ENCODE measurements at places on chromosomes 7 and 10. TPM values are rescaled to one million over a fixed set of nuclear protein-coding genes. Genes with fewer than 3 reads are reported as not detected.

HPSE2 gene
- 0.01 TPM for polyA plus RNA-seq

AGMO gene
- polyA plus RNA-seq, result 0.39 TPM

SEPTIN7 gene
- 136 TPM for polyA plus RNA-seq

CYP3A7 gene
- polyA plus RNA-seq, result not detected

ACTR3C gene
- polyA plus RNA-seq, result 1.3 TPM

GCK gene
- polyA plus RNA-seq, result 0.11 TPM

DNA sequence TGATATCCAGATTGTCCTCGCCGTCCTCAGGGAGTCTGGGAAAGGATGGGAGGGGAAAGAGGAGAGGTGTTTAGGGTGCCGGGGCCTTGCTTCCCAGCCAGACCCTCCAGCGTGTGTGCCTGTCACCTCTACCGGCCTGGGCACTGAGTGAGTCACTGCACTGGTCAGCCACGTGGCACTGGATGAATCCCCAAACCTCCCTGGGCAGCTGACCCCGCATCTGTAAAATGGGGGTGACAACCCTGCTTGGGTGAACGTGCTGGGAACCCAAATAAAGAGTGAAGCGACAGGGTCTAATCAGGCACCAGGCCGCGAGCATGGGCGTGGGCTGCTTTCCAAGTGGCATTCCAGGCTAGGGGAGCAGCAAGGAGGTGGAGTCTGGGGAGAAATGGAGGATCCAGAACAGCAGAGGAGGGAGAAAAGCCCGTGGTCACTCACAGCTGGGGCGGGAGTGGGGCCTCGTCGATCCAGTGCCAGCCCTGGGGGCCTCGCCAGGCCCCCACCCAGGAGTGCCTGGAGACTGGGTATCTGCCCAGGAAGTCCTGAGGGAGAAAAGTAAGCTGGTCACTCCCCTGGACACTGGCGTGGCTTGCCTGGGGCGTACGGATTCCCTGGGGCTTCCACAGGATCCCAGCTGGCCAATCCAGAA is 29.7 kb downstream of the KLRG2 start:
- no peak overlapping the region for H3K27ac ChIP-seq
- H3K4me3 ChIP-seq, result no peak overlapping the region
- no peaks in the 10 kb centered on the region for H3K4me1 ChIP-seq
- no peaks in the 10 kb centered on the region for H3K36me3 ChIP-seq
- no peak for DNase-seq
- H3K27me3 ChIP-seq, result no peaks in the 10 kb centered on the region

DNA sequence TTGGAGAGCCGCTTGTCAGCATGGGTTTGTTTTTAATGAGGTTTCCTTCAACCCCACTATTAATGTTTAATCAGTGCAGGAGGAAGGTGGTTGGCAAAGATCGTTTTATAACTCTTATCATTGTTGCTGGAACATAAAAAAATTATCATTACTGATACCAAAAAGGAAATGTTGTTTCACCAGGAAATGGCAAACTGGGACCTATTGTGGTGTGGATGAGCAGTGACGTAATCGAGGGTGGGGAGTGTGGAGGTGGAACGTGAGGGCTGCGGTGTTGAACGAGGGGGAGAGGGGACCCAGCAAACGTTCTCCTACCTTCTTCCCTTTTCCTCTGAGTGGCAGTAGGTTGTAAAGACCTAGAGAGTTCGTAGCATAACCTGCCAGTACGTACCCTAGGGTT is 71.9 kb upstream of the TOMM7 start:
- no peaks in the 10 kb centered on the region for H3K36me3 ChIP-seq
- no peak overlapping the region for H3K27ac ChIP-seq

GRCh38 chr7:138032186-138032585 is 30.3 kb upstream of the CREB3L2 start:
- no peak overlapping the region for H3K27ac ChIP-seq
- no peaks in the 10 kb centered on the region for H3K36me3 ChIP-seq
- no peaks in the 10 kb centered on the region for H3K27me3 ChIP-seq
- DNase-seq, result no peak
- H3K4me1 ChIP-seq, result no peaks in the 10 kb centered on the region

GRCh38 chr10:51159841-51160240 is 85.6 kb downstream of the PRKG1 start:
- no peak for DNase-seq
- H3K36me3 ChIP-seq, result no peaks in the 10 kb centered on the region
- no peak overlapping the region for H3K27ac ChIP-seq

GRCh38 chr10:116779076-116779687 is 36.8 kb upstream of the HSPA12A start:
- no peaks in the 10 kb centered on the region for H3K27me3 ChIP-seq
- DNase-seq, result no peak
- H3K4me3 ChIP-seq, result no peak overlapping the region
- H3K36me3 ChIP-seq, result no peaks in the 10 kb centered on the region
- no peak overlapping the region for H3K27ac ChIP-seq
- no peaks in the 10 kb centered on the region for H3K4me1 ChIP-seq

- no peaks in the 10 kb centered on the region for H3K4me1 ChIP-seq
- no peaks in the 10 kb centered on the region for H3K27me3 ChIP-seq
- H3K36me3 ChIP-seq, result no peaks in the 10 kb centered on the region
Observed at GRCh38 chr10:28910956-28911355, 233.6 kb downstream of the BAMBI start.

GRCh38 chr7:98568891-98569290 is 48.2 kb upstream of the NPTX2 start:
- no peaks in the 10 kb centered on the region for H3K36me3 ChIP-seq
- H3K4me1 ChIP-seq, result no peaks in the 10 kb centered on the region
- H3K27ac ChIP-seq, result no peak overlapping the region
- H3K4me3 ChIP-seq, result no peak overlapping the region
- no peak for DNase-seq

DNA sequence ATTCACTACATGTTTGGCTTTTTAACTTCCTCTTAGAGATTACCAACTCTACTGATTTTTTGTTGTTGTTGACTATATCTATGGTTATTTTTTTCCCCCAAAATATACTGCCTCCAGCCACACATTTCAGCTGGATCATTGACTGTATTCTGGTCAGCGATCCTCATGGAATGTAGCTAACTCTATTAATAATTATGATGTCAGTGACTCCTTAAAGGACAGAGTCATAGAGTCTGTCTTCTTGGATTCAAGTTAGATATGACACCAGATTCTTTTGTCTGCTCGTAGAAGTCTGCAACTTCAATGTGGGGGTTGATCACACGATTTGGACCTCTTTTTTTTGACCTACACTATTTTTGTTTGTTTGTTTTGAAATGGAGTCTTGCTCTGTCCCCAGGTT is 33.2 kb downstream of the UBN2 start:
- peak overlapping the region; percentile 15 for H3K4me3 ChIP-seq
- H3K27ac ChIP-seq, result peak overlapping the region; percentile 87
- H3K36me3 ChIP-seq, result peaks cover 7% of the 10 kb centered on the region
- H3K4me1 ChIP-seq, result peaks cover 14% of the 10 kb centered on the region
- no peak for DNase-seq

GRCh38 chr7:155338632-155339320 is 41.1 kb downstream of the INSIG1 start:
- peak; percentile 35 for DNase-seq
- no peak overlapping the region for H3K4me3 ChIP-seq
- no peak overlapping the region for H3K27ac ChIP-seq
- no peaks in the 10 kb centered on the region for H3K36me3 ChIP-seq
- H3K4me1 ChIP-seq, result no peaks in the 10 kb centered on the region

GRCh38 chr7:21099432-21099831 is 312.7 kb upstream of the SP8 start:
- H3K27me3 ChIP-seq, result no peaks in the 10 kb centered on the region
- no peak overlapping the region for H3K4me3 ChIP-seq
- no peaks in the 10 kb centered on the region for H3K36me3 ChIP-seq

DNA sequence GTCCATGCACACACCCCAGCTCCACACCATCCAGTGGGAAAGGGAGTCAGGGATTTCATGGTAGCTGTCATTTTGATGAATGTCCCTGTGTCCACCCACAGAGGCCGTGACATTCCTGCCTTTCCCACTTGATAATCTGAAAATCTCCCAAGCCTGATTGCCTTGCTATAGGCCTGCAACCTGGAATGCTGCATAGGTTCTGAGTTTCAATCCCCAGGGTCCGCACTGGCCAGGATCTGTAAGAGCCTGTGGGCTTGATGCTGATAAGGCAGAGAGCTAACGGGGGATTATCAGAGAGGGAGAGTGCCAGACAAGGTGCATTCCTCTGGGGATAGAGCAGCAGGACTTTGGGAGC is 57.5 kb downstream of the RBM20 start:
- no peaks in the 10 kb centered on the region for H3K36me3 ChIP-seq
- no peaks in the 10 kb centered on the region for H3K27me3 ChIP-seq
- no peak overlapping the region for H3K4me3 ChIP-seq
- H3K27ac ChIP-seq, result peak overlapping the region; percentile 86
- DNase-seq, result no peak

DNA sequence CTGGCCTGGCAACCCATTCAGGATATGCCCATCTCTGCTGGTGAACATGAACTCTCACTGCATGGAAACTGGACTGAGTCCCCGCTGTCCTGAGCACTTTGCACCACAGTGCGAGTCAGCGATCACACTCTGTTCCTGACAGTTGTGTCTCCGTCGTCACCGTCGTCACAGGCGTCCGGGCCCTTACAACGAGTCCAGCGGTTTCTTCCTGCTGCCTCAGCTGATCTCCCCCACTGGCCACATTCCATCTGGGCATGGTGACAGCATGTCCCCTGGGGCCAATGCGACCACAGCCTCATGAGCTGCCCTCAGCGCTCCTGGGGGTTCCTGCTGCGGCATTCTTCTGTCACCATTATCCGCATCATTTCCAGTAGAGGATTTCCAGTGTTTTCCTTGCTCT is 76.8 kb upstream of the KLF6 start:
- H3K27ac ChIP-seq, result no peak overlapping the region
- no peaks in the 10 kb centered on the region for H3K36me3 ChIP-seq
- DNase-seq, result no peak
- H3K4me3 ChIP-seq, result no peak overlapping the region
- no peaks in the 10 kb centered on the region for H3K27me3 ChIP-seq

- DNase-seq, result peak; percentile 72
- no peak overlapping the region for H3K27ac ChIP-seq
- no peaks in the 10 kb centered on the region for H3K27me3 ChIP-seq
- no peaks in the 10 kb centered on the region for H3K36me3 ChIP-seq
- H3K4me3 ChIP-seq, result no peak overlapping the region
- H3K4me1 ChIP-seq, result no peaks in the 10 kb centered on the region
Observed at GRCh38 chr10:127996586-127996985, 89.7 kb downstream of the PTPRE start.

DNA sequence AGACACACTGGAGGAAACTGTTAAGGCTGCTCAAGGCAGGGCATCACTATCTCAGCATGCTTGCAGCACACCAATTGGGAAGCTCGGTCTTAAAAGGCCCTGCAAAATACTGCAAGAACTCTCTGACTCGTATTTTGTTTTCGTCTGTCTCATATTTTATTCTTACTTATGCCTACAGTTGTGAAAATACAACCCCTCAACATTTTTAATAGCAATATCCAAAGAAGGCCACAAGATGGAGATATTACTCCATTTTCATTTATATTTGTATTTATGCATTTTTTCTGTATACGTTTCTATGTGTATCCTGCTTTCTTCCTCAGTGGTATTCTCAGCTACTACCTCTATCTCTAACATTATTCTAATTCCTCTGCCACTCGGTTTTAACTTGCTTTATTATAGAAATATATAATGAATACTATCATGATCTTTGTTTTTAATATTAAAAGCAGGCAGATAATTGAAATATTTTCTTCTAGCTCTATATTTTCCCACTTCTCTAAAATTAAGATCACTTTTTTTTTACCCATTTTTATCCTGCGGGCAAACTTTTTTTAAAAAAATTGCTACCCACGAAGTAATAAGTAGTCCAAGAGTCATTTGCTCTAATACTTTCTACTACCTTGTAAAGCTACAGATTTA is 10.0 kb downstream of the DNAJC1 start:
- H3K4me3 ChIP-seq, result no peak overlapping the region
- no peaks in the 10 kb centered on the region for H3K36me3 ChIP-seq
- DNase-seq, result no peak
- H3K27me3 ChIP-seq, result no peaks in the 10 kb centered on the region
- no peak overlapping the region for H3K27ac ChIP-seq

DNA sequence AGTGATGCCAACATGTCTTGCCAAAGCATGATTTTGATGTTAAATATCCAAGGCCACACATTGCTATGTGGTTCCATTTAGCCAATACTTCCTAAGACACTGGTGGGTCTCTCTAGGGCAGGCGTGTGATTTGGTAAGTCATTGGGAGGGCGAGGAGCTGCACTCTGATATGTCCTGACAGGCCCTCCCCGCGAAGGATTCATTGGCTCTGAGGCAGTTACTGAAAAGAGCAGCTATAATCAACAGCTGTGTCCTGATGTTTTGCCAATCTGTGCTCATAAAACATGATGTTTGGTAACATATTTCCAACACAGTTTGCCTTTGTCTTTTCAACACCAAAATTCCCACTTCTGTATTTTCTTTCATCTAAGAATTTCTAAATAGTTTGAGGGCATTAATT is 646.7 kb downstream of the PARD3 start:
- H3K36me3 ChIP-seq, result no peaks in the 10 kb centered on the region
- H3K27ac ChIP-seq, result no peak overlapping the region
- H3K4me3 ChIP-seq, result no peak overlapping the region

DNA sequence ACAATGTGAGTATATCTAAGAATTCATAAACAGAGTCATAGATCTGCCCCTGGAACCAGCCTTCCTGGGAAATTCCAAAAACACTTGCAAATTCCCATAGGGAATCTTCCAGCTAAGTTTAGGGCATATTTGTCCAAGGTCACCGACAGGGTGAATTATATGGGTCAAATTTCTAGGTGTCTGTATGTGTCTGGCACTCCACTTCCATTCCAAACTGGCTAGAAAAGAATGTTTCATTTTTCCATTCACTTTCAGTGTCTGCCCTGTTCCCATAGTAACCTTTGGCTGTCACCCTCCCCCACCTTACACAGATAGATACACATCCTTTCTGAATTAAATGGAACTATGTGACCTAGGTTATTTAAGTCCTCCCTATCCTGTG is 230.9 kb downstream of the CREB5 start:
- no peak overlapping the region for H3K27ac ChIP-seq
- no peak for DNase-seq
- H3K36me3 ChIP-seq, result no peaks in the 10 kb centered on the region
- H3K4me1 ChIP-seq, result peaks cover 9% of the 10 kb centered on the region
- no peaks in the 10 kb centered on the region for H3K27me3 ChIP-seq

DNA sequence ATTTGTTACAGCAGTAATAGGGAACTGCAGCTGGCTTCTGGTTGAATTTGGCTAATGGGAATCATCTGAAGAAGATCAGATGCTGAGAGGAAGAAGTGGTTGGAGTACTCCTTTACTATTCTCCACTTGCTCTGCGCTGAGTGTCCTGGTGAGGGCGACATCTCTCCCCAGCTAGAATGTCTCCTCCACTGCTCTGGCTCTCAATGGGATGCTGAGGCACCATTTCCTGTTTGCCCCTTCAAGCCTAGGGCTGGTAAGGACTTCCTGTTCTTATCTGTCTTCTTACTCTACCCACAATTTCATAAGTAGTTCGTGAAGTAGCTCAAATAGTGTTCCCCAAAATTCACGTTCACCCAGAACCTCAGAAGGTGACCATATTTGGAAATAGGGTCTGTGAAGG is 43.2 kb upstream of the TES start:
- H3K27me3 ChIP-seq, result no peaks in the 10 kb centered on the region
- DNase-seq, result no peak
- H3K4me1 ChIP-seq, result no peaks in the 10 kb centered on the region

- no peaks in the 10 kb centered on the region for H3K4me1 ChIP-seq
- no peak overlapping the region for H3K27ac ChIP-seq
- no peak overlapping the region for H3K4me3 ChIP-seq
- no peaks in the 10 kb centered on the region for H3K27me3 ChIP-seq
- H3K36me3 ChIP-seq, result peaks cover 100% of the 10 kb centered on the region
Observed at GRCh38 chr7:148787571-148788295, 89.0 kb downstream of the CUL1 start.
